Stomach (tissue), 19 donors: ENCODE measurements at places on chromosomes 2 and 18. TPM values are rescaled to one million over a fixed set of nuclear protein-coding genes. Genes with fewer than 3 reads are reported as not detected.

GRCh38 chr18:68221111-68221724, 493.7 kb downstream of the TMX3 start:
- H3K4me3 ChIP-seq, result no peak overlapping the region
- H3K27ac ChIP-seq, result no peak overlapping the region
- no peaks in the 10 kb centered on the region for H3K4me1 ChIP-seq
- no peak for DNase-seq
- H3K27me3 ChIP-seq, result no peaks in the 10 kb centered on the region

Gene NEU2
- not detected for polyA plus RNA-seq

Gene SFT2D3
- 2.1 TPM for polyA plus RNA-seq

DNA sequence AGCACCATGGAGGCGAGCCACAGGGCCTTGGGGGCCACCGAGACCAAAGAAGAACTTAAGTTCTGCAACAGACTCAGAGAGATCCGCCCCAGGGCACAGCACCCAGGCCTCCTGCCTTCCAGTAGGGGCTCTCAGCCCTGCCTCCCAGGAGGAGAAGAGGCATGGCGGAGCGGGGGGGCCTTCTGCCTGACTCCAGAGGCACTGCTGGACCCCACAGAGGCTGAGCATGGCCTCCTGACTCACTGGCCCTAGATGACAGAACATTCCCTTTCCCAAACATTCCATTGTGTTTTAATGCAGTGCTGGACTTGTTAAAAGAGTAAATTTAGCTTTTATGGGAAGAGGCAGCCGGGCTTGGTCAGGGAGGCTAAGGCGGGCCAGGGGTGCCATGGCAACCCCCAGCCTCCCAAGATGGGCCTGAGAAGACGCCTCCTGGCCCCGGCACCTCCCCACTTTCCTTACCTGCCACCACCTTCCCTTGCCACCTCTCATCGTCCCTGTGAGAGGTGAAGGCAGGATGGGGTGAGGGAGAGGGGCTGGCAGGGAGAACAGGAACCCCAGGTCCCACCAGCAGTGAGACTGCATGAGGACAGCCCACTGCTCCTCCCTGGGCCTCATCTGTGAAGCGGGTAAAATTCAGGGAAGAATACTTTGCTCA, 65.4 kb downstream of the SMAD7 start:
- H3K36me3 ChIP-seq, result no peaks in the 10 kb centered on the region
- no peak for DNase-seq
- no peak overlapping the region for H3K27ac ChIP-seq
- no peak overlapping the region for H3K4me3 ChIP-seq
- H3K27me3 ChIP-seq, result no peaks in the 10 kb centered on the region

DNA sequence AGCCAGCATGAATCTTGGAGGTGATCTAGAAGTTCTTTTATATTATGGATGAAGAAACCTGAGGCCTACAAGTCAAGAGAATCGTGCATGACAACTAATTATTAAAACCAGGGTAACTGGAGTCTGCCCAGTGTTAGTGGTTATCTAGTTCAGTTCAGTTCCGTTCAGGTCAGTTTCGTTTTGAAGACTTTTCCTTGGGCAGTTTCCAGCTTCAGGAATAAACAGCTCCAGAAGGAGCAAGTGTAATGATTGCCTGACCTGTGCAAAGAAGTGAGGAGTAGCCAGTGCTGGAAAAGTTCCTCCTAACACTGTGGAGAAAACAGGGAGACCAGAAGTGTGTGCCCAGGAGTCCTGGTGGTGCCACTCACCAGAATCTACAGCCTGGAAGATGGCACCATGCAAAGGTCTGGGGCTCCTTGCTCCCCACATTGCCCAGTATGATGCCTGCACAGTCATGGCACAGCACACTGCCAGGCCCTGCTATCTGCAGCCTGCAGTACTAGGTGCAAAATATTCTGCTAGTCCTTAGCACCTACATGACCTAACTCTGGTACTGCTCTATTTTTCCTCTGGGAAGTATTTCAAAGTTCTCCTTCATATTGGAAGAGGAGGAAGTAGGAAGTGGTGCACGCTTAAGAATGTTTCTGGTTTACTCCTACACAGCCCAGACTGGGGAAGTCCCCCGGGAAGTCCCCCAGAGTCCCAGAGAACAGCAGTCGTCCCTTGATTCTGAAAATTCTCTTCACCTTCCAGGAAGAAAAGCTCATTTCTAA, 65.8 kb downstream of the SUMO1 start:
- no peak for DNase-seq
- H3K4me3 ChIP-seq, result no peak overlapping the region
- H3K27me3 ChIP-seq, result no peaks in the 10 kb centered on the region
- H3K27ac ChIP-seq, result no peak overlapping the region
- peaks cover 13% of the 10 kb centered on the region for H3K4me1 ChIP-seq

DNA sequence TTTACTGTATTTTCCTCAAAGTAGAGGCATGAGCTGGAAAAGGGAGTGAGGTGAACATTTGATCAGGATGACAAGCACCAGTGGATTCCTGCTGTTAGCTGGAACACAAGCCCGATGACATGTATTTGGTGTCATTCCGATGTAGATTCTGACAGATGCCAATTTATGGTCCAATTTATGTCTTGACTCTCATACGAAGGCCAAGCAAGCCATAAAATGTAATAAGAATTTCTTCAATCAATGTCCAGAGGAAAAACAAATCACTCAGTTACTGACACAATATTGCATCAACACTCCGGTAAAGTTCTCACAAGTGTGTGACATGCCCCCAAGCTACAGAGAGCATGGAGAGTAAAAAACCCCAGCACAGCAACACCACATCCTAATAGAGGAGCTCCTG, 138.3 kb upstream of the ZNF521 start:
- H3K27ac ChIP-seq, result no peak overlapping the region
- H3K4me1 ChIP-seq, result no peaks in the 10 kb centered on the region
- no peaks in the 10 kb centered on the region for H3K27me3 ChIP-seq
- no peak for DNase-seq

Gene MBP
- 8.1 TPM for polyA plus RNA-seq

DNA sequence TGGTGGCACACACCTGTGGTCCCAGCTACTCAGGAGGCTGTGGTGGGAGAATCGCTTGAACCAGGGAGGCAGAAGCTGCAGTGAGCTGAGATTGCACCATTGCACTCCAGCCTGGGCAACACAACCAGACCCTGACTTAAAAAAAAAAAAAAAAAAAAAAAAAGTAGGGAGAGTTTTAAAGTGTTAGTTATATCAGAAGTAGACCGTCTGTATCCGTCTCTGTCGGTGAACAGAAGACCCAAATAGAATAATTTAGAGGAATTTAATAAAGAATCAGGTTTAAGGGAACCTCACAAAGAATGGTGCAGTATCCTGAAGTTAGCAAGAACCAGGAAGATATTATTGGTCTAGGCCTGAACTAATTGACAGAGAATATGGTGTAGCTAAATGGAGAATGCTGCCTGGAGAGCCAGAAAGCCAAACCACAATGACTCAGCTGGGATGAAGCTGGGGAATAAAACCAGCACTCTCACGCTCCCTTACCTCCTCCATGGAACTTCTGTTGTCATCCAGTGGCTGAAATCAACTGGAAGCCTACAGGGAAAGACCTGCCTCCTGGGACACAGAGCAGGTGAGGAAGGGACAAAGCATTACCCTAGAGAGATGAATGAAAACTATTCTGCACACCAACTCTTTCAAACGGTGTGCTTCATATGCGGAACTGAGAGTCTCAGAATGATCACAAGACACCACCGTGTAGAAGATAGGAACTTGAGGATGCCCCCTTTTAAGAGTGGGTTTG, 39.1 kb upstream of the PLEKHM3 start:
- no peak for DNase-seq
- peaks cover 6% of the 10 kb centered on the region for H3K27me3 ChIP-seq
- no peak overlapping the region for H3K4me3 ChIP-seq
- H3K27ac ChIP-seq, result no peak overlapping the region
